Myocyte (in vitro differentiated cells): ENCODE measurements at places on chromosomes 2 and 18.

DNA sequence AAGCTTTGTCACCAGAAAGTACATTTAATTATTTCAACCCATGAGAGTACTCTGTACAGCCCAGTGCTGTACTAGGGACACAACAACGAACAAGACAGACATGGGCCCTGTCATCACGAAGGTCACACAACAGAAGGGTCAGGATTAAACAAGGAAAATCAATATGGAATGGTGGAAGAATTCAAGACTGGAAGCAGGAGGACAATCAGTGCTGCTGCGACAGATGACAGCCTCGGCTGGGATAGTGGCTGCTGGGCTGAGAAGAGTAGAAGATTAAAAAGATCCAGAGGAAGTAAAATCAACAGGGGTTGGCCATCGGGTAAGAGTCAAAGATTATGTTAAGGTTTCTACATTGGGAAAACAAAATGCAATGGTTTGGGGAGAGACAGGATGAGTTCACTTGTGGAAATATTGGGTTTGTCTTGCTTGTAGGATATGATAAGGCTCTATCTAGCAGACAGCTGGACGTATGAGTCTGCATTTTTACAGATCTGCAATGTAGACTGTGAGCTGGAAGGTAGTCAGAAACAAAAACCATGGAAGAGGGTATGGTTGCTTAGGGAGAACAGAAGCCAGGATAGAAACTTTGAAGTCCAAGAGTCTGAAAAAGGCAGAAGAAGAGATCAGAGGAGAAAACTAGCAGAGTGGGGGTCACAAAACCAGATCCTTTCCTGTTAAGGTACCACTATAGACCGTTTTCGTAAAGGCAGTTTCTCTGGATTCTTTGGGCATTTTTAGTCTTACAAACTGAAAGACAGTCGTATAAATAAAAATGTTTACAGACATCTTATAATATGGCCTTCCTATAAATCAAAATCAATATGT is 84.1 kb downstream of the PRELID3A start:
- no peak for DNase-seq

GRCh38 chr2:3447789-3448317 is 68.4 kb downstream of the TRAPPC12 start:
- peak; percentile 49 for DNase-seq

DNA sequence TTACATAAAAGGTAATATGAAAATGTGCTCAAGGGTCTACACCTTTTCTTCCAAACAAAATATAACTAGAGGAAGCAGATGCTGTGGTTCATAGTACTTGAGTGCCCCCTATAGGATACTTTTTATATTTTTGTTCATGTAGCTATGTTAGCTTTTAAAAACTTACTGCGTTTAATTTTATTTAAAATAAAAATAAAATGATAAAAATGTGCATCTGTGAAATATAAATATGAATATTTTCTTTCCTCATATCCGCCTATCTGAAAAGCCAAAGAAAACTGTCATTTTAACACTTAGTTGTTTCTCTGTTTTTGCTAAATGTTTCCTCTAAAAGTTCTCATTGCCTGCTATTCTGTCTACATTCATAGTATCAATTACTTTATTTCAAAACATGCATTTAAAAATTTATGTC is 9.6 kb upstream of the LRP1B start:
- DNase-seq = peak; percentile 37

GRCh38 chr2:191540681-191541080 is 137.3 kb upstream of the NABP1 start:
- DNase-seq = no peak

- no peak for DNase-seq
Observed at GRCh38 chr18:6868033-6868432, 138.5 kb downstream of the ARHGAP28 start.

- no peak for DNase-seq
Observed at GRCh38 chr18:26022585-26022984, 67.8 kb downstream of the SS18 start.

DNA sequence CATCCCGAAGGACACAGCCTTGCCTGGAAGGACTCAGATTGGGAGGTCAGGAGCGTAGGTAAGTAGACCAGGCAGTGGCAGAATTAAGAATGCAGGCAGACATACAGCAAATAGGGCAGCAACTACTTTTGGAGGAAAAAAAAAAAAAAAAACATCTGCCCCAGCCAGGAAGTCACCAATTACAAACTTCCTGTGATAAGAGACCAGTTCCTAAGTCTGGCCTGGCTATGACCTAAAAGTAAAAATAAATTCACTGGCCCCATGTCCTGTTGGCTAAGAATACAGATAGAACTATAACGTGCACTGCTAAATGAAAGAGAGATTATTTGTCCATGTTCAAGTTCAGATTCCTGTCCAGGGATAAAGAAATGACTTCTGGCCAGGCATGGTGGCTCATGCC is 45.2 kb upstream of the NOSTRIN start:
- DNase-seq = no peak

DNA sequence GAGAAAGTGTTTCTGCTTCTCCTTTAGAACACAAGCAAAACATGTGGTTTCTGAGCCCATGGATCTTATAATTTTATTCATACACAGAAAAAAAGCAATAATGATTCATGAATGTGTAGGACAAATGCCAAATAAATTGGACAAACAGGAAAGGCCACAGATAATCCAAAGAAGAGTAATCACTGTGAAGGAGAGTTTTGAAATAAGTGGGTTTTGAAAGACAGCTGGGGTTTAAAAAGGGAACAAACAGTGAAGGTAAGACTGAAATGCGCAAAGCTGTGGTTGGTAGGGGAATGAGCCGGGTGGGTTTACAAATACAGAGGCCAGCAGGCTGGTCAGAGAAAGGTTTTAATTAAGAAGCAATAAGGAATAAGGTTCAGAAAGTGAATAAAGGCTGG is 50.0 kb upstream of the MBOAT2 start:
- no peak for DNase-seq

- DNase-seq = no peak
Observed at GRCh38 chr2:55430211-55430975, 10.7 kb upstream of the CCDC88A start.

- DNase-seq = no peak
Observed at GRCh38 chr2:226426292-226426736, 373.3 kb downstream of the IRS1 start.

GRCh38 chr2:164937864-164938401 is 17.4 kb downstream of the SLC38A11 start:
- DNase-seq = no peak

DNA sequence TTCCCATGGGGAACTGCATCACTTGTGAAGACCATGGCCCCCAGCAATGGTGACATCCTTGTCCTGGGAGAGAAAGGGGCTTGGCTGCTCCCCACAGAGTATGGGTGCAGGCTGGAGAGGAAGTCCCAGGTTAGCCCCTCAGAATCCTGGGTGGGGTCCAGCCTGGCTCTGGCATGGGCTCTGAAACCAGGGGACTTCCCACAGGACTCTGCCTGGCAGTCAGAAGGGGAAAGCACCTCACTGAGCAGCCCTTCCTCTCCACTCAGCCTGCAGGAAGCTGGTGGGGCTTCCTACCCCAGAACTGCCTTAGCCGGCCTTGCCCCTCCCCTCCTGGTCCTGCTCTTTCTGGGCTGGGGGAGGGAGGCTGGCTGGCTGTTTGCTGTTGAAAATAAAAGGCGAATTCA is 3.7 kb downstream of the NEURL3 start:
- DNase-seq = no peak

DNA sequence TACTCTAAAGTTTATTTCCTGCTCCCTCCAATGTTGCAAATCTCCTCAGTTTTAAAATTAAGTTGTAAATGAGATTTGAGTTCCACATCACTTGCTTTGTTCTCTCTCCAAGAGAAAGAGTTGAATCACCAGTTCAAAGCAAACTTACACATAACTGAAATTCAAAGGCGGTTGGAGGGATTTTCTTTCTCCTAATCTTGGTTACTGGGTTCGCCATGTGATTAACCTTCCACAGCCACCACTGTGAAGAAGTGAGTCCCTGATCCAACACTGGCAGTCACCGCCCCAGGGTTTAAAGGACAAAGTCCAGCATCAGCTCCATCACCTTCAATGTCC is 247.1 kb downstream of the MYCN start:
- no peak for DNase-seq

- no peak for DNase-seq
Observed at GRCh38 chr2:233081232-233081730, 21.1 kb downstream of the INPP5D start.

- DNase-seq = no peak
Observed at GRCh38 chr18:74114116-74114515, 33.5 kb downstream of the FBXO15 start.
